ENCODE measurements at places on chromosomes 3 and 15. TPM values are rescaled to one million over a fixed set of nuclear protein-coding genes. Genes with fewer than 3 reads are reported as not detected.

The RASGRF1 gene
- total RNA-seq, result not detected

The AADACL2 gene
- total RNA-seq, result not detected

The SHC4 gene
- total RNA-seq, result 4.1 TPM

DNA sequence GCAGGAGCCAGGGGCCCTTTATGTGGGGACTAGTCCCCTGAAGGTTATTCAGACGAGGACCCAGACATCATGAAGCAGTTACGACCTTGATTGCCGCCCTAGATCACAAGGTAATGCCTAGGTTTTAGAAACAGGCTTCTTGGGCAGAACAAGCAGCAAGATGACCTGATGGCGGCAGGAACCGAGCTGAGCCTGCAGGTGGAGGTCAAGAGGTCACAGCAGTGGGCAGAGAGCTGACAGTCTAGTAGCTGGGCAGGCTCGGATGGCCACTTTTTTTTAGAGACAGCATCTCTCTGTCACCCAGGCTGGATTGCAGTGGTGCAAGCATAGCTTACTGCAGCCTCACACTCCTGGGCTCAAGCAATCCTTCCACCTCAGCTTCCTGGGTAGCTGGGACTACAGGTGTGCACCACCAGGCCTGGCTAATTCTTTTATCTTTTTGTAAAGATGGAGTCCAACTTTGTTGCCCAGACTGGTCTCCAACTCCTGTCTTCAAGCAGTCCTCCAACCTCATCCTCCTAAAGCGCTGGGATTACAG lies 83.5 kb upstream of the ABHD17C start:
- H3K27me3 ChIP-seq, result peaks cover 4% of the 10 kb centered on the region
- DNase-seq, result no peak
- H3K4me1 ChIP-seq, result no peaks in the 10 kb centered on the region
- H3K27ac ChIP-seq, result no peak overlapping the region

DNA sequence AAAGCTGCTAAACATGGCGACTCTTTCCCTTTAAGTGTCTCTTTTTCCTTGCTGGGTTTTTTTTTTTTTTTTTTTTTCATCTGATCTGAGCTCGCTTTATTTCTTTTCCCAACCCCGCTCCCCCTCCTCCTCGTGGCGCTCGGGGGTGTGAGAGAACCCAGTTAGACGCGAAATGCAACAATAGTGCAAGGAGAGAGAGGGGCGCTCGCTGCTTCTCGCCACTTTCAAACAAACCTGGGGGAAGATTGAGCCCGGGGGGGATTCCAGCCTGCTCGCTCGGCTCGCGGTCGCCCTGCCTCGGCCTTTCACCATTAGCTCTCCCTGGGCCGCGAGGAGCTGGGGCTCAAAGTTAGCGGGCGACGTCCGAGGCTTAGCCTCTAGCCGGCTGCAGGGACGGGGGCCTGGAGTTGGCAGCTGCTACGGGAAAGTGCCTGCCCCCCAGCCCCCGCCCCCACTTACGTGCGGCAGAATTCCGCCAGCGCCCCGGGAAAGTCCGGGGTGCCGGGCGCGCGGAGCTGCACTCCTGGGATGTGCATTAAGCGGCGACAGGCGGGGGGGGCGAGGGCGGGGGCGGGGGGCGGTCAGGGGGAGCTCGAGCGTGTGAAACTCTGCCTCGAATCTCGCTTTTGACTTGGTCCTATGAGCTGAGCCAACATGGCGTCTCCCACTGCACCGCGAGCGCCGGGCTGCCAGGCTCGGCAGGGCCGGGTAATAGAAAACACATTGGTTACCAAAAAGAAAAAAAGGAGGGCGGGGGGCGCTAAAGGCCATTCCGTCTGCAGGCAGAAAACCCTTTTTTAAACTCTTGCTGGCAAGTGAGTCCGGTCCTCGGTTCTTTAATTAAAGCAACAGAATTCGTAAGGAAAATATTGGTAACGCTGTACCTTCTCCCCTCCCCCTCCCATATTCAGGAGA lies 10.4 kb downstream of the NR2F2 start:
- H3K36me3 ChIP-seq, result peaks cover 2% of the 10 kb centered on the region
- H3K4me1 ChIP-seq, result peaks cover 12% of the 10 kb centered on the region
- H3K27ac ChIP-seq, result no peak overlapping the region
- H3K4me3 ChIP-seq, result peak overlapping the region; percentile 4
- peaks cover 94% of the 10 kb centered on the region for H3K27me3 ChIP-seq

GRCh38 chr3:111335512-111336303 lies 206.3 kb upstream of the CD96 start:
- no peak overlapping the region for H3K4me3 ChIP-seq
- no peaks in the 10 kb centered on the region for H3K27me3 ChIP-seq
- H3K36me3 ChIP-seq, result no peaks in the 10 kb centered on the region

All from activated naive CD8-positive, alpha-beta T cell treated with anti-CD3 and anti-CD28 coated beads for 36 hours (primary cell).